NCI-H1092 treated with DMSO at 0.1 percent for 48 hours (cell line): ENCODE measurements at places on chromosomes 6 and 20.
A peak's percentile ranks its signal among the peaks of the same experiment; 100 is the strongest.

DNA sequence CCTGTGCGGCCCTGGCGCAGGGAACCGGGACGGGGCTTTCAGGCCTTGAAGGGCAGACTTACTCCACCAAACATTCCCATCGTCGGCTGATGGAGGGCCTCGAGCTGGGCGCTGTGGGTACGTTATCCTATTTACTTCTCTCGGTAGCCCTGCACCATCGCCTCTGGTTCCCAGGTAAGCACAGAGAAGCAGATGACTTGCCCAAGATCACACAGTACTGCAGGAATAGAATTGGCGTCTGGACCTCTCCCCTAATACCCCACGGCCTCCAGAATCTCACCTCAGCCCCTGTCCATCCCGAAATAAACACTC lies 46.4 kb downstream of the PDYN start:
- no peak for DNase-seq

- no peak for DNase-seq
These were observed 210.9 kb upstream of the GGTLC1 start for GRCh38 chr20:24199501-24199900.

GRCh38 chr6:142726616-142727015 lies 218.4 kb downstream of the HIVEP2 start:
- DNase-seq: no peak

- no peak for DNase-seq
These were observed 79.9 kb upstream of the BHLHE23 start for GRCh38 chr20:63086421-63087235.

DNA sequence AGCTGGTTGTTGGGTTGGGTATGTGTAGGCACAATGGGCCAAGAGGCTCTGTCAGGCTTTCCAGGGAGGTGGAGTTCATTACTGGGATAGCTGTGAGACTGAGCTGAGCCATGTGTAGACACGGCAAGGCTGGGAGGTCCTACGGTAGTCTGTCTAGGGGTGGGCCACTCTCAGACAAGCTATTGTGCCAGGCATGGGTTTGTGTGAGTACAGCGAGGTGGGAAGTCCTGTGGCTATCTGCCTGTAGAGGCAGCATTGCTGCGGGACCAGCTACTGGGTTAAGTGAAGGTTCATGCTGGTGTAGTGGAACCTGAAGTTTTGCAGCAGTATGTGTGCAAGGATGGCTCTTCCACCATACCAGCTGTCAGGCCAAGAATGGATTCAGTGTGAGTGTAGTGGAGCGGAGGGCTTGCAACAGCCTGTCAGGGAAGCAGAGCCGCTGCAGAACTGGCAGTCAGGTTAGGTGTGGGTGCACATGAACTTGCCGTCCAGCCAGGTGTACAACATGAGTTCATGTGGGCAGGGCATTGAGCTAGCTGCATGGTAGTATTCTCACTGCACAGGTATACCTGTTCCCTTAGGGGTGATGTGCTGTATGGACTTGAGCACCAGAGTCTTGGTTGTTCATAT lies 78.0 kb upstream of the CENPW start:
- DNase-seq: no peak

GRCh38 chr20:4869290-4870193 lies 131.8 kb downstream of the SLC23A2 start:
- DNase-seq: no peak

GRCh38 chr6:158073776-158074175 lies 92.1 kb downstream of the SYNJ2 start:
- DNase-seq: no peak

DNA sequence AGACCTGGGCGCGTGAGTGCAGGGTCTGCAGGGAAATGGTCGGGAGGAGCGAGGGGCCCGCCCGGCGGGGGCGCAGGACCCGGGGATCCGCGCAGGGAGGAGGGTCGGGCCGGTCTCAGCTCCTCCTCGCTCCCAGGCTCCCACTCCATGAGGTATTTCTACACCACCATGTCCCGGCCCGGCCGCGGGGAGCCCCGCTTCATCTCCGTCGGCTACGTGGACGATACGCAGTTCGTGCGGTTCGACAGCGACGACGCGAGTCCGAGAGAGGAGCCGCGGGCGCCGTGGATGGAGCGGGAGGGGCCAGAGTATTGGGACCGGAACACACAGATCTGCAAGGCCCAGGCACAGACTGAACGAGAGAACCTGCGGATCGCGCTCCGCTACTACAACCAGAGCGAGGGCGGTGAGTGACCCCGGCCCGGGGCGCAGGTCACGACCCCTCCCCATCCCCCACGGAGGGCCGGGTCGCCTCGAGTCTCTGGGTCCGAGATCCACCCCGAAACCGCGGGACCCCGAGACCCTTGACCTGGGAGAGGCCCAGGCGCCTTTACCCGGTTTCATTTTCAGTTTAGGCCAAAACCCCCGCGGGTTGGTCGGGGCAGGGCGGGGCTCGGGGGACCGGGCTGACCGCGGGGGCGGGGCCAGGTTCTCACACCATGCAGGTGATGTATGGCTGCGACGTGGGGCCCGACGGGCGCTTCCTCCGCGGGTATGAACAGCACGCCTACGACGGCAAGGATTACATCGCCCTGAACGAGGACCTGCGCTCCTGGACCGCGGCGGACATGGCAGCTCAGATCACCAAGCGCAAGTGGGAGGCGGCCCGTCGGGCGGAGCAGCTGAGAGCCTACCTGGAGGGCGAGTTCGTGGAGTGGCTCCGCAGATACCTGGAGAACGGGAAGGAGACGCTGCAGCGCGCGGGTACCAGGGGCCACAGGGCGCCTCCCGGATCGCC lies 54.2 kb upstream of the HLA-A start:
- peak; percentile 14 for DNase-seq

GRCh38 chr6:82385546-82385945 lies 21.9 kb downstream of the TPBG start:
- no peak for DNase-seq

DNA sequence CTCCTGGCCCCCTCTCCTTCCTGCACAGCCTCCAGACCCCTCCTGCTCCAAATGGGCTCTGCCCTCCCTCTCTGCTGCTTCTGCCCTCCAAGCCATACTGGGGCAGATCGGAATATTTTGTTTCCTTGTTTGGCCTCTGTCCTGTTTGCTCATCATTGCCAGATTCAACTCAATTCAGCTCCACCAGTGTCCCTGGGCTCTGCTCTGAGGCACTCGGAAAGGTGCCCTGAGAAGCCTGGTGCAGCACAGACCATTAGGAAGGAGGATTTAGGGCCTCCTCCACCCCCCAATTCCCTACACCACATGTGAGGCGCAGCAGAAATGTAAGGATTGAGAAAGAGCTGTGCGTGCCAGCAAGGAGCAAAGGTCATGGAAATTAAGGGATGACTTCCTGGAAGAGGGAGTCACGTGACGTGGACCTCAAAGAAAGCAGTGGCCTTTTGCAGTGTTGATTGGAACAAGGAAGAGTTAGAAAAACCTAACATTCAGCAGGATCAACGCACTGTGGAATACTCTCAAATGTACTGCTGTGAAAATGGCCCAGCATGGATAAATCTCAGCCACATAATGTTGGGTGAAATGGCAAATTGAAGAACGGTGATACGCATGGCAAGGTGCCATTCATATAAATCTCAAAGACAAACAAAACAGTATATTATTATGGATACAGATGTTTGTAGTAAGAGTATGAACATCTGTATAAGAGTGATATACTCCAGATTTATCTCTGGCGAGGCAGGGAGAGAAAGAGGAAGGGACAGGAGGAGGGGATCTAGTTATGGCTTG lies 229.5 kb upstream of the RNF24 start:
- DNase-seq: no peak

GRCh38 chr6:6772751-6773150 lies 184.2 kb downstream of the LY86 start:
- no peak for DNase-seq

GRCh38 chr20:63972312-63973159 lies 2.8 kb upstream of the ZNF512B start:
- DNase-seq: no peak

DNA sequence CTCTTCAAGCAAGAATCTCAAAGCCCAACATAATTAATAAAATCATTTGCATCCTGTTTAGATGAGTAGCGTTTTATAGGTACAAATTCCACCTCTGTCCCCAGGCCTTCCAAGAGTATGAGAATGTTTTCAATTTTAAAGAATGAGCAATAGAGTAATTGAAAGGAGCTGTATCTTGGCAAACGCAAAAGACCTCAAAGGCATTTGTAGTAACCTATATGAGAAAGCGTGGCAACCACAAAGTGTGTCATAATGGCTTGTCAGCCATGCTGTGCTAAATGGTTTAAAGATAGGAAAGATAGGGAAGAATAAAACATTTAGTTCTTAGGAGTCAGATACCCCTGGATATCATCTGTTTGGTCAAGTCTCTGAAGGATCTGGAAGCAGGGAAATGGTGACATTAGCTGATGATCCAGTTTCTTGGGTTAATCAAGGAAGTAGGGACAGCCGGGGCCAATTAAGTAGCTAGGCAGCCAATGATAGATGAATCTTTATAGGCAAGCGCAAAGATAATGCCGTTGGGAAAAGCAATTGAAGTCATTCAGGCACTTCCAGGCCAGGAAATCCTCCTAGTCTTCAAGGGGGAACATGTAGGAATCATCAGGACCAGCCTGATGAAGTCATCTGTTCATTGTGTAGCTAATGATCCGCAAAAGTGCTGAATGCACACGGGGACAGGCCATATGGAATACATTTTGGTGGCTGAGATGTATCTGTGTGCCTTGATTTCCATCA lies 71.5 kb upstream of the ISM1 start:
- no peak for DNase-seq

DNA sequence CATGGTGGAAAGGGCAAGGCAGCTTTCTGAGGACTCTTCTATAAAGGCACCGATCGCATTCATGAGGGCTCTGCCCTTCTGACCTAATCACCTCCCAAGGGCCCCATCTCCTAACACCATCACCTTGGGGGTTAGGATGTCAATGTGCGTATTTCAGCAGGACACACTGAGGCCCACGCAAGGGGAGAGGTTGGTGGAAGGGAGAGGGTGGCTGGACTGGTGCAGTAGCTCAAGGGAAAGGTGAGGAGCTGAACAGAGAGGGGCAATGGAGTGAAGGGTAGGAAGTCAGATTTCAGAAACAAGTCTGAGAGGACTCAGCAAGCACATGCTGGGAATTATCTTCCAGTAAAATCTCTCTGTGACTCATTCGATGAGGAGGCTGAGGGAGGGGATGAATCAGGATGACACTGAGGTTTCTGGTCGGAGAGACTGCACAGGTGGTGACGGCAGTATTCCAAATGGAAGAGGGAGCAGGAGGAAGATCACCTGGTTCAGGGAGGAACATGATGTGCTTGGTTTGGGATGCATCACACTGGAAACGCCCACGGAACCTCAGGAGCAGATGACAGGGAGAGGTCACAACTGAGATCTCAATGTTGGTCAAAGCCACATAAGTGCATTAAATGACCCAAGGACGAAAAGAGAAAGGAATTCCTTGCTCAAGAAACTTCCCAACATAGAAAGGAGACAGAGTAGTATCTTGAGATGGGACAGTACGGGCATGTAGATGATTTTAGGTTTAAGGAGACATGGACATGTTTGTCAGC lies 67.1 kb downstream of the TFAP2A start:
- DNase-seq: no peak

- no peak for DNase-seq
These were observed 559.5 kb upstream of the MMS22L start for GRCh38 chr6:97842521-97842920.

DNA sequence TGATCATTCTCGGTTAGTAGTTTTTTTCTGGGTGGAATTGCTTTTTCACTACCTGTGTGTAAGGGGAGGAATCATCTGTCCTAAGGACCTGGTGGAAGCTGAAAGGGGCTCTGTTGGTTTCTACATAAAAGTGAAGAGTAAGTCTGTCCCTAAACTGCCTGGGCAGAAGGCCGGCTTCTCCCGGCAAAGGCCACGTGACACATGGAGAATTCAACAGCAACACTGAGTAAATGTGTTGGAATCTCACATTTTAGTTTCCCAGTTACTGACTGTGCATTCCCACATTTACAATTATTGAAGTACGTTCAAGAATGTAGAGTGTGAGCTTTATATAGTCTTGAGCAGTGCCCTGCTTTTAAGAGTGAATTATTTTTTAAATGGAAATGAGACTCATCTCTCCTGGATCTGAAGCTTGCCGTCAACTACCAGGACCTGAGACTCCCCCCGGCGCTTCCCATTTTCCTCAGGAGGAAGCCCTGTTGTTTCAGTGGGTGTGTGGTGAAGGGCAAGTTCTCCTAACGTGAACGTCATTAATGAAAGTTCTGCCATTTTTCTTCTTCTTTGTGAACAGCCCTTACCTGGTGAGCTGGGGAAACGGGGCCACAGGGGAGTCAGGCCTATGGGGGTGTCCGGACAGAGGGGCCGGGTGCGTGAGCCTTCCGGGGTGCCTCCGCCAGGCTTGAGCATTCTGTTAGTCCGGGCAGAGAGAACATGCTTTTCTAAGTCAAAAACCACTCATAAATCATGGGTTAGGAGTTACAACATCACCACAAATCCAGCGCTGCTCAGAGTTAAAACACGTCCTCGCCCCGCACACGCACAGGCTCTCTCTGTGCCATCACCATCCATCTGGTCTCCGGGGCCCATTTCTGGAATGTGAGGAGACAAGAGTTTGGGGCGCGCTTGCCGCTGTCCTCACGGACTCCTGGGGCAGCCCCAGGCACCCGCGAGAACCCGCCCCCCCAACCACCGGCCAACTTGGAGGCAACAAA lies 56.6 kb upstream of the SMOC2 start:
- no peak for DNase-seq

DNA sequence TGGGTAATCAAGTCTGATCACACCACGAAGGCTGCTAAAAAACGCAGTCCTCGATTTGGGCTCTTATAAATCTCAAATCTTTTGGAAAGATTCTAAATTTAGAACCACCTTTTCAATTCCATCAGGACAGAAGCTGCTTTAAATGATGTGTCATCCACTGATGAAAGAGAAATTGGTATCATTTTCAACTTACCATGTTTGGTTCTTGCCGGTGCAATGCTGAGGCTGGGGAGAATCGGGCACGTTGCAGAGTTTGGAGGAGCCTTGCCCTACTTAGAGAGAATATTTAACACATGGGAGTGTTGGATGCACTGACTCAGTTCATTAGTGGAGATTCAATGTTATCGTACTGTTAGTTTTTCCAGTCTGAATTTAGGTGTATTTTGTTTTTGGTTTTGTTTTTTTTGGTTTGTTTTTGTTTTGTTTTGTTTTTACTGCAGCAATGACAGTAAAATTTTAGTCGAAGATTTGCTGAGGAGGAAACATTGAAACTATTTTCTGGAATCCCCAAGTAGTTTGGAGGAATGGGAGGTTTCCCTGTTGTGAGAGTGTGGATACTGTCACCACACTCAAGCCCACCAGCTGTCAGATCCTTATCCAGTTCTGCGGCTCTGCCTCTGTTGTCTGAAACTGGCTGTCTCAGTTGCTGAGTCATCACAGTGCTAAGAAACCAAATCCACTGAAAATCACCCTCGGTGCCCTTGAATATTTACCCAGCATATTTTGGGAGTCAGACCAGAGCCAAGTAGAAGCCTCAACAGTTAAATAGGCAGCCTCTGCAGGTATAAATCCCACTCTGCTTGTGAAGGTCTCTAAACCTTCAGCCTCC lies 497.0 kb downstream of the BTBD3 start:
- no peak for DNase-seq

- no peak for DNase-seq
These were observed 106.0 kb upstream of the MTHFD1L start for GRCh38 chr6:150759483-150759882.

GRCh38 chr6:158923805-158924498 lies 76.0 kb downstream of the RSPH3 start:
- no peak for DNase-seq
